ENCODE measurements at places on chromosomes 11 and 22.

DNA sequence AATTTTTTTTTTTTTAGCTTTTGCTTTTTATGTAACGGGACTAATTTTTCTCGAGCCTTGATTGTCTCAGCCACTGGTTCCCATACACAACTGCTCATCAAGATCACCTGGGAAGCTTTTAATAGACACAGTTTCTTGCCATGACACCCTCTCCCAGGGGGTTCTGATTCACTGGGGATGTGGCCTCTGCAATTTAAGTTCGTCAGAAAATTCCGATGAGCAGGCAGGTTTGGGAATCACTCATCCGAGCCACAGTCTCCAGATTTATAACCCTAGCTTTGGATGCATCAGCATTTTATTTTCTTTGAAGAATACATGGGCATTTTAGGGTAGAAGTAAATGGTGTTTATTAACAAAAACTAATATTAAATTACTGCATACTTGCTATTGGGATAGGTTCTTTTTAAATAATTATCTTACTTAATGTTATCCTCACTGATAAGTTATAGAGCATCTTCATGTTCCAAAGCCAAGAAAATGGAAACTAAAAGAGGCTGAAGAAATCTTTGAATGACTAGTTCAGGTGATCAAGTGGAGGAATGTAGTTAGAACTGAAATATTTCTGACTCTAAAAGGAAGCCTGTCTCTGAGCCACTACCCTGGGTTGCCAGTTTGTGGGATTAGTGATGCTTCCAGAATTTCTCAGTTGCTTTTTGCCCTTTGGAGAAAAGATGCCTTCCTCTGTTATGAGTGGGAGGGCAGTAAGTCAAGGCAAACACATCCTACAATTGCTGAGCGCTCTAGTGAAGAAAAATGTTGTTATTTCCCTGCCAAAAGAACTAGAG, 319.0 kb downstream of the DDX10 start:
- no peak for DNase-seq

DNA sequence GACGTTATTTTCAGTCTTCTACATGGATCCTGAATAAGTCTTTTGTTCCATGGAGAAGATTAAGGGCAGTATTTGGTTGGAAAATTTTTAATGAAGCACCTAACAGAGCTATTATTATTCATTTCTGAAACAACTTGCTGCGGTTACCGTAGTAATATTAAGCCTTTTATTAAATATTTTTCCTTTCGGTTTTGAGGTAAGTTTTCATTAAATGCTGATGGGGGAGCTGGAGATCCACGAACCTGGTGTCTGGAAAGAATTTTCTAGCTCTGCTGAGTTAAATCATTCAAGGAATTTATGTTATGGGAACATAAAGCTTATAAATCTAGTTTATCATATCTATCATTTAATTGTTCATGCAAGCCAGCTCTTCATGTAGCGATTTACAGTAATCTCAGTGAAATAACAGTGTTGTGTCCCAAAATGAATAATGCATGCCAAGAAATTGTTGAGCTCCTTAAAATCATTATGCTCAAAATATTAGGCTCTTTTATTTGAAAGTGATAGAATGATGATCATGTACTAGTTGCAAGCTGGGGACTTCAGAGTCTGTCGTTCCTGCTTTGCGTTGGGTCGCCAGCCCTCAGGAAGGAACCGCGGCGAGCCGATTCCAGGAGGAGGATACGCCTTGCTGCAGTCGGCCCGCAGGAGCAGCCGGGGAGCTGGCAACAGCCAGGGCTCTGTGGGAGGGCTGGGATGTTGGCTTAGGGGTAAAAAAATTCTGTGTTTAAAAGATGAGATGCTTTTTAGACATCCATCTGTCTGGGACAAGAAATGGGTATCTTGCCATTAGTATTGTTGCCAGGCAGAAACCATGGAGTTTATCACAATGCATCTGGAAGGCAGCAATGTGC, 83.1 kb downstream of the TBC1D22A start:
- DNase-seq, result no peak

DNA sequence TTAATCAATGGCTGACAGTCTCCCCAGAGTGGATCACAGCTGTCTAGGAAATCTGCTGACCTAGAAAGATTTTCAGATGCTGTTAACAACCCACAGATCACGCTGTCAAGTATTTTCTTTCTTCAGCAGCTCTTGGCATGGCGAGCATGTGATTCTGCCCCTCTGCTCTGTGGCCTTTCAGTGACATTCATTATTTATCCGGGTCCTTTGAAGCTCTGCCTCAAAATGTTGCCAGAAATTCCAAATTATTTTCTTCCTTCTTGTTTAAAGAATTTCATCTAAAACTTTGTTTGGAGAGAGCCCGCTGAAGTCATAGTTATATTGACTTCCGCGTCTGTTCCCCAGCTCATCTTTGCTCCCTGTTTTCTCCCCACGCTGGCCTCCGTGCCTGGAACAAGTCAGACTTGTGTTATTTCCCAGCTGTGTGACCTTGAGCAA, 134.1 kb downstream of the COMMD9 start:
- DNase-seq, result no peak

GRCh38 chr11:11265994-11266606, 87.0 kb downstream of the CSNK2A3 start:
- DNase-seq, result peak; percentile 46

- DNase-seq, result peak; percentile 81
These were observed at the start of gene TCN2 for GRCh38 chr22:30606455-30607299. TCN2 (plus strand) TSS chr22:30607174; CDS start chr22:30607332, 158 bp downstream.

DNA sequence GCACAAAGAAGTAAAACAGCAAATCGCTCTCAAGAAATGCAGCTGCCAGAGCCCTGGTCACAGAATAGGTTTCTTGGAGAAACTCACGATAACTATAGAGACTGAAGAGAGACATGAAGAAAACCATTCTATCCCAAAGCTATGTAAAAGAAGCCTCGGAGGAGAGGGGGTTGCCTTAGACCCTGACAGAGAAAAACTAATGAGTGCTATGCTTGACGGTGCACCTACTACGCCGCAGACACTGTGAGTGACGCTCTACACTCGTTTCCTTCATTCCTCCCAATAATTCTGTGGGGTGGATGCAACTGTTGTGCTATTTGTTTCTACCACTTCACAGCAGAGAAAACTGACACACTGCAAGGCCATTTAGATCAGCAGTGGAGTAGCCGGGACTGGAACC, 121.8 kb downstream of the ETS1 start:
- no peak for DNase-seq

DNA sequence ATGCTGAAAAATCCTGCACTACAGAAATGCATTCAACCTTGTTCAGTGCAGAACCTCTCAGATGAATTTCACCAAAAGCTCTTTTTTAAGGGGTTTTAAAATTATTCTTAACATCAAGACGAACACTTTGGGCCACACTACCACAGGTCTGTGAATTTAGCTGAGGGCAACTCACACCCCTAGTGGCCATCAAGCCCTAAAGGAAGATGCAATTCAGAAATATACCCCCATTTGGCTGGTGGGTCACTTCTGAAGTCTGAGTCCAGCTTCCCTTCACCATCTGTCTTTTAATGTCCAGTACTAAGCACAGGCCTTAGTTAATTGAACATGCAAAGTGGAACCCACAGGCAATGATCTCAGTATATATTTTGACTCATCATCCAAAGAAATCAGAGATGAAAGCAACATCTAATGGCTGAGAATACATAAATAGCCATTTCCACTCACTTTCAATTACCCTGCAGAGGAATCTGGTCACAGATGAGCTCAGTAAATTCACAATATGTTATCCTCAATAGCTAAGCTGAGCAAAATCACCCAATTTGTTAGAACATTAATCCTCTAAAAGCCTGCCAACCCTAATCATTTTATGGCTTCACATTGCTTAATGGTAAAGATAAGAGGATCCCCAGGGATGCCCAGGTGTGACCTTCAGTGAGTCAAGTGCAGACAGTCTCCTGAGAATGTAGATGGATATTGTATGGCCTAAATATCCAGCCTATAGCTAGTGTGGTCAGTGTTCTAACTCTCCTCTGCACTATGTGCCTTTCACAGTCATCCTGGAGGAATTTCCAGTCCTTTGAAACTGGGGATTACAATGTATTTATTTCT, 50.3 kb downstream of the FAM76B start:
- DNase-seq, result no peak

DNA sequence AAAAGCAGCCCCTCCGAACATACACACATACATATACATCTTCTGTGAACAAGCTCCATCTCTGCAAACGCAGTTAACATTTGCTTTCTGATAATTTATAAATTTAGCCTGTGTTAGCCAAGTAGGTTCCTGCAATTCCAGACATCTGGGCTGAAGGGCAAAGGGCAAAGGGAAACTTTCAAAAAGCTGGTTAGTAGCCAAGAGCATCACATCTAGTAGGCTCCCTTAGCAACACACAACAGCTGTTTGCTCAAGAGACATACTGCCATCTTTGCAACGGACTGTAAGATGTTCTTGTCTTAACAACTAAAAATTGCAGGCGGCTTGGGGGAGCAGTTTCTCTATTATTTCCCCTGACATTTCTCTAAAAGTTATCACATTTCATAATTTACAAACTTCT, 134.9 kb downstream of the RBFOX2 start:
- no peak for DNase-seq

DNA sequence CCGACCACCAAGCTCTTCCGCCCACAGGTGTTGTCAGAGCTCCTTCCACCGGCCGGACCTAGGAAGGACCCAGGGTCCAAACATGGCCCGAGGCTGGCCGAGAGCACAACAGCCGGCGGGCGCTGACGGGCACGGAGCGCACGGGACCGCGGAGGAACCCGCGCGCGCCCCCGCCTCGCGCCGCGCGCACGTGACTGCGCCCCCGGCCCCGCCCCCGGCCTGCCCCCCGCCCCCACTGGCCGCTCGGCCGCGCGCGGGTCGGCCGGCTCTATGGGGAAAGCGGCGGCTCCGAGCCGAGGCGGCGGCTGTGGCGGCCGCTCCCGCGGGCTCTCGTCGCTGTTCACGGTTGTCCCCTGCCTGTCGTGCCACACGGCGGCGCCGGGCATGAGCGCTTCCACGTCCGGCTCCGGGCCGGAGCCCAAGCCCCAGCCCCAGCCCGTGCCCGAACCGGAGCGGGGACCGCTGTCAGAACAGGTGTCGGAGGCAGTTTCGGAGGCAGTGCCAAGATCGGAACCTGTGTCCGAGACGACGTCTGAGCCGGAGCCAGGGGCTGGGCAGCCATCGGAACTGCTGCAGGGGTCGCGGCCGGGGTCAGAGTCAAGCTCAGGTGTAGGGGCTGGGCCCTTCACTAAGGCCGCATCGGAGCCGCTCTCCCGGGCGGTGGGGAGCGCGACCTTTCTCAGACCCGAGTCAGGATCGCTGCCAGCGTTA, at the start of gene OSBP2:
TSS of gene OSBP2 (plus strand) at position 235 of the 711 bp plus-strand sequence. CDS start at position 271, 36 bp downstream.
- DNase-seq, result peak; percentile 52

- DNase-seq, result no peak
These were observed 33.7 kb downstream of the GNB1L start for GRCh38 chr22:19820880-19821522.

- DNase-seq, result no peak
These were observed 30.0 kb upstream of the SMCO4 start for GRCh38 chr11:93573184-93573583.

- no peak for DNase-seq
These were observed 19.2 kb upstream of the FNBP4 start for GRCh38 chr11:47786373-47786772.

DNA sequence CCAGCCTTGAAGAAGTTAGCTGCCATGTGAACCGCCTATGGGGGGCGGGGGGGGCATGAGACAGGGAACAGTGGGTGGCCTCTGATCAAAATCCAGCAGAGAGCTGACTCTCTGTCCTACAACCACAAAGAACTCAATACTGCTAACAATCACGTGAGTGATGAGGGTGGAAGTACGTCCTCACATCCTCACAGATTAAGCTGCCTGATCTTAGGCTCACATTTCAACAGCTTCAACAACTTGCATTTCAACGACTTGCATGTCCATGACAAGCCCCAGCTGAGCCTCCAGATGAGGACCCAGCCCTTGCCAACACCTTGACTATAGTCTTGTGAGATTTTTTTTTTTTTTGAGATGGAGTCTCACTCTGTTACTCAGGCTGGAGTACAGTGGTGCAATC, 51.6 kb downstream of the CLMP start:
- DNase-seq, result no peak

DNA sequence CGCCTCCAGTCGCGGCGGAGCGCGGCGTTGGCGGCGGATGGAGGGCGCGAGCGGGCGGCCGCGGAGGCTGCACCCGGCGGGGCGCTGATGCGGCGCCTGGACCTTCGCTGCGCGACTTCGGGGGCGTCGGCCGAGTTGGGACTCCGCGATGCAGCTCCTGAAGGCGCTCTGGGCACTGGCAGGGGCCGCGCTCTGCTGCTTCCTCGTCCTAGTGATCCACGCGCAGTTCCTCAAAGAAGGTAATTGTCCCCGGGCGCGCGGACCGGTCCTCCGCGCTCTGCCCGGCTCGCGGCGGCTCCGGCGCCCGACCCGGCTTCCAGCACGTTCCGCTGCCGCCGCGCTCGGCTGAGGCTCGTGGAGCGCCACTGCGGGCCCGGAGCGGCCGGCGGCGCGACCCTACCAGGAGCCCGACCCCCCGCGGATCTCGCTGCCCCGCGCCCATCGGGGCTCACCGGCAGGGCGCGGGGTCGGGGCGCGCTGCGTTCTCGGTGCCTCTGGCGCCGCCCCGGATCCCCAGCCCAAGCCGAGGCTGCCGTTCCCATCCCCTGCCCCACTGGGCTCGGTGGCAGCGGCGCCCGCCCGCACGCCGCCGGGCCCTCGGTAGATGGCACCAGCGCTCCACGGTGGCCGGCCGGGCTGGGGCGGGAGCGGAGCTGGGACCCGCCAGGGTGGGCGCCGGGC, 1251.2 kb downstream of the BRD1 start:
- DNase-seq, result peak; percentile 26
